H9 (cell line): ENCODE measurements at places on chromosomes 4 and X. TPM values are rescaled to one million over a fixed set of nuclear protein-coding genes. Genes with fewer than 3 reads are reported as not detected.

- no peak overlapping the region for H3K4me3 ChIP-seq
- no peak overlapping the region for H3K27ac ChIP-seq
- no peaks in the 10 kb centered on the region for H3K36me3 ChIP-seq
- no peaks in the 10 kb centered on the region for H3K27me3 ChIP-seq
- no peaks in the 10 kb centered on the region for H3K4me1 ChIP-seq
These were observed 523.6 kb downstream of the BCOR start for GRCh38 chrX:39574178-39574577.

- no peaks in the 10 kb centered on the region for H3K27me3 ChIP-seq
- no peak for DNase-seq
- H3K27ac ChIP-seq = no peak overlapping the region
These were observed 23.0 kb downstream of the CDKL5 start for GRCh38 chrX:18448416-18448815.

GRCh38 chr4:182015014-182015413 lies 228.2 kb upstream of the TENM3 start:
- DNase-seq = no peak
- H3K27ac ChIP-seq = no peak overlapping the region
- no peaks in the 10 kb centered on the region for H3K4me1 ChIP-seq

GRCh38 chr4:41111791-41112190 lies 102.6 kb downstream of the APBB2 start:
- H3K4me3 ChIP-seq = no peak overlapping the region
- no peaks in the 10 kb centered on the region for H3K27me3 ChIP-seq
- H3K4me1 ChIP-seq = no peaks in the 10 kb centered on the region
- no peak for DNase-seq
- peaks cover 6% of the 10 kb centered on the region; the same call in 1 of the 2 replicates for H3K36me3 ChIP-seq

- no peak for DNase-seq
- no peaks in the 10 kb centered on the region for H3K27me3 ChIP-seq
- H3K4me1 ChIP-seq = 0 out of 2 replicates have a peak, but pooled peaks cover 2% of the 10 kb centered on the region
- H3K36me3 ChIP-seq = no peaks in the 10 kb centered on the region
- H3K27ac ChIP-seq = no peak overlapping the region
These were observed 1267.3 kb downstream of the PCDH19 start for GRCh38 chrX:99142745-99143144.

- H3K27ac ChIP-seq = no peak overlapping the region
- peaks cover 28% of the 10 kb centered on the region for H3K36me3 ChIP-seq
- DNase-seq = no peak
These were observed 29.9 kb downstream of the RP2 start for GRCh38 chrX:46866726-46867125.

DNA sequence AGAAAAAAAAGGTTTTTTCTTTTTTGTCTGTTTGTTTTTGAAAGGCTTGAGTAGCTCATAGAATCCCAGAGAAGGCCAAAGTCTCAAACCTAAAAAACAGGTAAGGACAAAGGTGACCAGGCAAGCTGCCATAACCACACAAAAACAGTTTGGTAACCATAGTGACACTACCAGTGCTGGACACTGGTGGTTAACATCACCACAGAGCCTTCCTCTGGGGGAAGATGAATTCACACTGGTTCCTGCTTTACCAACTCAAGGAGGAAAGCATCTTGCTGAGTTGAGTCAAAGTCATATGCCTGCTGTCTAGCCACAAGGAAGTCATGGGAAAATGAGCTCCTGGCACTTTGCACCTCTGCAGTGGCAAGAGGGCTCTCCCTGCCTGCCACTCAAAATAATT lies 32.5 kb downstream of the IDS start:
- H3K27me3 ChIP-seq = no peaks in the 10 kb centered on the region
- H3K4me3 ChIP-seq = no peak overlapping the region
- DNase-seq = no peak
- no peaks in the 10 kb centered on the region for H3K4me1 ChIP-seq
- H3K27ac ChIP-seq = no peak overlapping the region
- peaks cover 3% of the 10 kb centered on the region; the same call in 2 of the 3 replicates for H3K36me3 ChIP-seq

DNA sequence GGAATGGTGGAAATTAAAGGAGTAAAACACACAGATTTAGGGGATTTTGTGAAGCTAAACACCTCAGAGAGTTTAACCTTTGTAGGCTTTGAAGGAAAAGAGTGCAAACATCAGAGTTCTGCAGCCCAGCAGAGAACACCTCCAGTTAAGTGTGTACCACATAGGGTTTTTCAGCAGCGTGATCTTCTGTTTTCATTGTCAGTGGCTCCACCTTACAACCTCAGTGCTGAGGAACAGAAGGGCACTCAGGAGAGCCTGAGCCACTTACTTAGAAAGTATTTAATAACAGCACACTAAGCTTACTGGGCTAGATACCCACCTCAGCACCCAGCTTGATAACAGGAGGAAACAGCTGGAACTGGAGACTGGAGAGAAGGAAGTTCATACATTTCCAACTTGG lies 2.0 kb upstream of the FBXW7 start:
- H3K27me3 ChIP-seq = no peaks in the 10 kb centered on the region
- DNase-seq = no peak
- peaks cover 19% of the 10 kb centered on the region for H3K36me3 ChIP-seq

GRCh38 chr4:112361181-112361791 lies 64.1 kb downstream of the ALPK1 start:
- H3K4me1 ChIP-seq = no peaks in the 10 kb centered on the region
- H3K27me3 ChIP-seq = no peaks in the 10 kb centered on the region
- peak overlapping the region; percentile 41; the same call in 1 of the 2 replicates for H3K4me3 ChIP-seq
- DNase-seq = peak; percentile 92

DNA sequence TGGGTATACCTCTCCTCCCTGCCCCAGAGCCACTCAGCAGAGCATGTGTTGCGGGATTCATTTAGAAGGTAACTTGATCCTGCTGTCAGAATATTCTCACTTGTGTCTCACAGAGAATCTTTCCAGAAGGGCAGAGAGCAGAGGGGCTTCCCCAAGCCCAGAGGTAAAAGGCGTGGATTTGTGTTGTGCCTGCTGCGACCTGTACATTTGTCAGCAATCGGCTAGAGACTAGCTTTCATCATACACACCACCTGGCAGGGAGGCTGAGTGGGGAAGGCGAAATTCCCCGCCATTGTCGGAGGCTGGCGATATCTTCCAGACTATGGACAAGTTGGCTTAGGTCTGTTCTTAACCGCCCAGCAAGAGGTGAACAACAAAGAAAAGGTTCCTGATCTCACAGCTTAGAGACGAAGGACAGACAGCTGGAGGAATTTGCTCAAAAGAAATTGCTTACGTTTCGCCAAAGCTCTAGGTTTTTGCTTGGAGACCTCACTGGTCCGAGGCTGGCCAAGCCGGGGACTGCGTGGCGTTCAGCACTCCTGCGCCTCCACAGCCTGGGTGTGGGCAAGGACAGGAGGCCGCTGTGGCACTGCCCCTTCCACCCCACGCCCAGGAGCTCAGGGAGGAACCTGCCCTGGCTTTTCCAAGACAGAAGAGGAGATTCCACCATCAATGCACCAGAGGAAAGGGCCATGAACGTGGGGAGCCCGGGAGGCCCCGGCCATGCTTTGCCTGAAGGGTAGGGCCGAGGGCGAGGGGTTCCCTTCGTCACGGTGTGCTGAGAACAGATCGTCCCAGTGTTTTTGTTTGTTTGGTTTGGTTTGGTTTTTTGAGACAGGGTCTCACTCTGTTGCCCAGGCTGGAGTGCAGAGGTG lies 69.4 kb downstream of the DCTD start:
- H3K4me1 ChIP-seq = no peaks in the 10 kb centered on the region
- no peak overlapping the region for H3K4me3 ChIP-seq
- H3K36me3 ChIP-seq = peaks cover 2% of the 10 kb centered on the region; the same call in 1 of the 2 replicates
- H3K27me3 ChIP-seq = no peaks in the 10 kb centered on the region
- no peak overlapping the region for H3K27ac ChIP-seq

- DNase-seq = no peak
- H3K4me1 ChIP-seq = peaks cover 25% of the 10 kb centered on the region; the same call in 1 of the 2 replicates
These were observed 23.3 kb upstream of the SORBS2 start for GRCh38 chr4:185835336-185835735.

GRCh38 chrX:149511081-149511480 lies 6.0 kb upstream of the IDS start:
- no peak overlapping the region for H3K4me3 ChIP-seq
- no peak for DNase-seq
- H3K36me3 ChIP-seq = no peaks in the 10 kb centered on the region
- H3K27me3 ChIP-seq = no peaks in the 10 kb centered on the region

GRCh38 chr4:14679906-14680305 lies 322.4 kb upstream of the CPEB2 start:
- no peak overlapping the region for H3K4me3 ChIP-seq
- no peak for DNase-seq
- H3K36me3 ChIP-seq = no peaks in the 10 kb centered on the region
- H3K27me3 ChIP-seq = no peaks in the 10 kb centered on the region

- DNase-seq = no peak
- H3K4me3 ChIP-seq = no peak overlapping the region
- no peaks in the 10 kb centered on the region for H3K4me1 ChIP-seq
- no peak overlapping the region for H3K27ac ChIP-seq
- no peaks in the 10 kb centered on the region for H3K27me3 ChIP-seq
- no peaks in the 10 kb centered on the region for H3K36me3 ChIP-seq
These were observed 213.8 kb upstream of the FGF13 start for GRCh38 chrX:138925330-138925729.

DNA sequence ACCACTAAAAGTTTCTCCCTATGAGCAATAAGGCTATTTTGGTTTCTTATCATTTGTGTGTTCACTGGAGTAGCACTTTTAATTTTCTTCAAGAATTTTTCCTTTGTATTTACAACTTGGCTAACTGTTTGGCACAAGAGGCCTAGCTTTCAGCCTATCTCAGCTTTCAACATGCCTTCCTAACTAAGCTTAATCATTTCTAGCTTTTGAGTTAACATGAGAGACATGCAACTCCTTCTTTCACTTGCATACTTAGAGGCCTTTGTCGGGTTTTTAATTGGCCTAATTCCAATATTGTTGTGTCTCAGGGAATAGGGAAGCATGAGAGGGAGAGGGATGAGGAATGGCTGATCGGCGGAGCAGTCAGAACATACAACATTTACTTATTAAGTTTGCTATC lies 349.8 kb downstream of the OPHN1 start:
- peaks cover 4% of the 10 kb centered on the region; the same call in 1 of the 2 replicates for H3K36me3 ChIP-seq
- no peak overlapping the region for H3K27ac ChIP-seq
- H3K4me1 ChIP-seq = no peaks in the 10 kb centered on the region
- H3K4me3 ChIP-seq = no peak overlapping the region

- H3K27me3 ChIP-seq = no peaks in the 10 kb centered on the region
- peaks cover 2% of the 10 kb centered on the region; the same call in 1 of the 2 replicates for H3K4me1 ChIP-seq
- DNase-seq = peak; percentile 51
- no peaks in the 10 kb centered on the region for H3K36me3 ChIP-seq
- H3K27ac ChIP-seq = no peak overlapping the region
These were observed 449 bp downstream of the FBXL5 start for GRCh38 chr4:15654593-15655222.

- no peaks in the 10 kb centered on the region for H3K36me3 ChIP-seq
- H3K4me3 ChIP-seq = no peak overlapping the region
- H3K27ac ChIP-seq = no peak overlapping the region
- no peaks in the 10 kb centered on the region for H3K4me1 ChIP-seq
These were observed 615.4 kb upstream of the ZFP42 start for GRCh38 chr4:187380181-187380581.

GRCh38 chr4:101103381-101104142 lies 243.8 kb downstream of the PPP3CA start:
- H3K36me3 ChIP-seq = no peaks in the 10 kb centered on the region
- H3K4me1 ChIP-seq = peaks cover 3% of the 10 kb centered on the region; the same call in 1 of the 2 replicates
- DNase-seq = no peak
- no peak overlapping the region for H3K4me3 ChIP-seq

GRCh38 chr4:138835832-138836533 lies 179.6 kb upstream of the NOCT start:
- DNase-seq = no peak
- H3K36me3 ChIP-seq = peaks cover 1% of the 10 kb centered on the region; the same call in 1 of the 3 replicates
- H3K27me3 ChIP-seq = no peaks in the 10 kb centered on the region

GRCh38 chr4:82797040-82797404 lies 1.6 kb downstream of the SCD5 start:
- H3K4me3 ChIP-seq = peak overlapping the region; percentile 86
- peaks cover 2% of the 10 kb centered on the region; the same call in 1 of the 2 replicates for H3K4me1 ChIP-seq
- DNase-seq = peak; percentile 68
- peaks cover 79% of the 10 kb centered on the region for H3K27me3 ChIP-seq
- H3K36me3 ChIP-seq = no peaks in the 10 kb centered on the region

Gene RASGEF1B
- 6.4 and 7.5 TPM in 2 replicates for total RNA-seq

Gene CLDN22
- total RNA-seq = not detected in 2 replicates

Gene HMGB3
- total RNA-seq = 366 and 373 TPM in 2 replicates

Gene IL13RA1
- 13.4 and 14.4 TPM in 2 replicates for total RNA-seq

Gene MAGEA9B
- 0.31 TPM in 1 of 2 replicates, not detected in the other for total RNA-seq

Gene HAUS7
- 43.1 and 45.3 TPM in 2 replicates for total RNA-seq

Gene TREX2
- total RNA-seq = 1.1 and 1.3 TPM in 2 replicates

Gene PROM1
- total RNA-seq = 95.0 and 98.3 TPM in 2 replicates
